NCI-H774 (cell line): ENCODE measurements at places on chromosomes 5 and 9.

DNA sequence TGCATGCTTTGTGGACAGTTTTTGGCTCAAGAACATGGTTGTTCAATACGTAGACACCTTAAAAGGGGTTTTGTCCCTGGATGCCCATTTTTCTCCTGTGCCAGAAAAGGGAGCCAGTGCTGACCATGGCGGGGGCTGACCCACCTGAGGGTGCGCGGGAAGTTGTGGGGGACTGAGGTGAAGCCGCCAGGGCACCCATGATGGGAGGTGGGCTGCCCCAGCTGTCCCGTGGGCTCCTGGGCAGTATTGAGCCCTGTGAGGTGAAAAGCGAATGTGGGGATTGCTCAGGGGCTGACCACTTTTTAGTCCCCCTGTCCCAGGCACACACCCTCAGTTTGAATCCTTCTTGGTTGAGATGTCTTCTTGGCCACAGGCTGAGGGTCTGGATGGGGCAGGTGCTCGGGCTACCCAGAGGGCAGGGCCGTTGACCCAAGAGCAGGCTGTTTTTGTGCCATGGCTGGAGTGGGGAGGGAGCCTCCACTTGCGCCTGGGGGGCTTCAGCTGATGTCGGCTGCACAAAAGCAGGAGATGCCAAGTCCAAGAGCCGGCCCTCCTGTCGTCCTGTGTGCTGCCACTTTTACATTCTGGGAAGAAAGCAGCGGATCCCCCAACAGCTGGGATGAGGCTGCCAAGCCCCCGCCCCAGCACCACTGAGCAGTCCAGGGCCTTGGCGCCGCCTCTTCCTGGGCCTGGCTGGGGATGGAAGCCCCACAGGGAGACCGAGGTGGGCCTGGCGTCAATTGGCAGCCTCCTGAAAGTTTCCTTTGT lies 120.1 kb downstream of the WNK2 start:
- DNase-seq = no peak

DNA sequence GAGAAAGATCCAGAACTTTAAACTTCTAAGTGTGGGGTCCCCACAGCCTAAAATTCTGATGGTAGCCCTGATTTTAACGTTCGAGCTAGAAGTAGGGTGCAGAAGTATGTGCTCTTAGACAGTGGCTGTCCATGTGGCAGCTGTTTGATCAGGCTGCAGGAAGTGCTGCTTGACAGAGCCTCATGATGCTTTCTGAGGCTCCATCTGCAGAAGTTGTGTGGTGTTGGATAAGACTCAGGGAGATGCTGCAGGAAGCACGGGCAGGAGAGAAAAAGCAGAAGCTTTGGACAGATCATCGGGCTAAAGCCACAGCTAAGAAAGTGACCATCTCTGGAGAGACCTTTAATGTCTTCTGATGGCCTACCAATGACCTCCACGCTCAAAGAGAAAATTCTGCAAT lies 8.1 kb downstream of the MTMR12 start:
- no peak for DNase-seq

DNA sequence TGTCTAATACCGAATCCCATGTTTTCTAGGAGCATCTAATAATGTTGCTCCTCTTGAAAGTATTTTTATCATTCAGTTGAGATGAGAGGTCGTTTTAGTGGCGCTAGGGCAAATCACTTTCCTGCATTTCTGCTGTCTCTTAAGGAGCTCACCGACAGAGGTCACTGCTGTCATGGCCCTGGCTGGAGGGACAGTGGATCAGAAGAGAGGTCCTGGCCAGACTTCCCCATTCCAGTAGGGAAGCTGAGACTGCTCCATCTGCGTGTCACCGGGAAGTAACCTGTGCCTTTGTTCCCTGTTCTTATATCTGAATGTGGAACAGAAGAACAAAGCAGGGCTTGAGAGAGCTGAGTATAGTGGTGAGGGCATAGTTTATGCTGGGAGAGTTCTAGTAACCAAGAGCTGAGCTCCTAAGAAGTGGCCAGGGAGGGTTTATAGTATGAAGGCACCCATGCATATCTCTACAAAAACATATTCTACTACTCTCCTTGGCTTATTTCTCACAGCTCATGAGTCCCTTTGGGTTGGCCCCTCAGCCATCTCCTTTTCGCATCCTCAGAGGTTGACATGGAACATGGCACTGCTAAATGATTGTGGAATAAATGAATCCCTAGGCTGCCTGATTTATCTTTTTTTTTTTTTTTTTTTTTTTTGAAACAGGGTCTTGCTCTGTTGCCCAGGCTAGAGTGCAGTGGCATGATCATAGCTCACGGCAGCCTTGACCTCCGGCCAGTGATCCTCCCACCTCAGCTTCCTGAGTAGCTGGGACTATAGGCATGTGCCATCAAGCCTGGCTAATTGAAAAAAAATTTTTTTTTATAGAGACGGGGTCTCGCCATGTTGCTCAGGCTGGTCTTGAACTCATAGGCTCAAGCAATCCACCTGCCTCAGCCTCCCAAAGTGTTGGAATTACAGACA lies 27.2 kb downstream of the ATP6V0E1 start:
- no peak for DNase-seq

DNA sequence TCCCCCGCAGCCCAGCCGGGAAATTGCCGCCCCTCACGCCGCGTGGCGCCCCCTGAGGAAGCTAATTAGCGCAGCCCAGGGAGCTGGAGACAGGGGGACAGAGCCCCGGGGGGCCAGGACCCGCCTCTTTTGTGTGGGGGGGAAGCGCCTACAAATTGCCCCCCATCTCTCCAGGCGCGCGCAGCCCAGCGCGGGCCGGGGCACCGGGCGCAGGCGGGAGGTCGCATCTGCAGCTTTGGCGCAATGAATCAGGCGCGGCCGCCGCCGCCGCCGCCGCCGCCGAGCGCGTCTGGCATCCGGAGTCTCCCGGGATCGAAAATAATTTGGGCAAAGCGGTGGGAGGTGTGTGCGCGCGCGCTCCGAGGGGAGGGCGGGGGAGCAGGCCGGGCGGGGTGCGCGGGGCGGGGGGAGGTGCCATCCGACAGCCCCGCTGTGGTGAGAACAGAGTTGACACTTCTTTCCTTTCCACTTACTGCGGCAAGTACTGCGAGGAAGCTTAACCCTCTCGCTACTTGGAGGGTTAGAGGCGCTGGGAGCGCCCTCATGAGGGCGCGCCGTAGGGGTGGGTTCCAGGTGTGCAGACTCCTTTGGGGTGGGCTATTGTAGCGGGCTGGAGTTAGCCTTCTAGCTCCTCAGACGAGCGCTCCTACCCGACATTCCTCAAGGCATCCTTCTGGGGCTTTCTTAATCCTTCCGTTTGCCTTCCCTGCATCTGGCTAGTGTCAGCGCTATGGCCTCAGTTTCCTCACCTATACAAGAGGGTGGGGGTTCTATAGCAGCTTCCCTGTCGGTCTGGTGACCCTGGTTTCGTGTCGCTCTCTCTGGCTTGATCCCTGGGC lies 63.1 kb downstream of the CXXC5 start:
- no peak for DNase-seq

GRCh38 chr5:172848419-172848818 lies 14.4 kb downstream of the ERGIC1 start:
- DNase-seq = no peak

DNA sequence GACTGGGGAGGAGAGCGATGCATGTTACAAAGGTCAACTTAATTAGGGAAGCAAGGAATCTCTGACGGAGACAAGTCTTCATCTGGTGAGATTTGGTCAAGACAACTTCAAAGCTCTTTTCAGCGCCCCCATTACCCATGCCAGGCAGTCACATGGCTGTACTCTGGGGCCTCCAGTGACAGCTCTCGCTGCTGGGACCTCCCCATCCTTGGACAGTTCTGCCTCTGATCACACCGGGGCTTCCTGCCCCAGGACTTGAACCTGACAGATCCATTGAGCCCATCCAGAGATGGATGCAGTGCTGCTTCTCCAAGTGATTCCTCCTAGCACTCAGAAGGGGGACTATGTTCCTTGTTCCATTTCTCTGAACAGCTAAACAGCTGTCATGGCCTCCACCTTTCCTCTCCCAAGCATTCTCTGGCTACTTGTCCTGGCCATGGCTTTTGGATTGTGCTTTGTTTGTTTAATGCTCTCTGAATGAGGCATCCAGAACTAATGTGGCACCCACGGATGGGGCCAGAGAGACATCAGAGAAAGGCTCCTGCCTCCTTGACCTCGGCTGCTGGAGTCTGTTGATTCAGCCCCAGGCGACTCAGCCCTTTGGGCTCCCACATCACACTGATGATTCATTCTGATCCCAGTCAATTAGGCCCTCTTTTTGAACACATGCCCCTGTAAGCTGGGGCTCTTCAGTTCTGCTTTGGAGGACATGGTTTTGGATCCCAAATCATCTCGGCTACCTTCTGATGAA lies 122.1 kb upstream of the ADAMTS16 start:
- DNase-seq = no peak

- DNase-seq = no peak
Measured at GRCh38 chr5:143370440-143370839, 33.0 kb downstream of the NR3C1 start.

DNA sequence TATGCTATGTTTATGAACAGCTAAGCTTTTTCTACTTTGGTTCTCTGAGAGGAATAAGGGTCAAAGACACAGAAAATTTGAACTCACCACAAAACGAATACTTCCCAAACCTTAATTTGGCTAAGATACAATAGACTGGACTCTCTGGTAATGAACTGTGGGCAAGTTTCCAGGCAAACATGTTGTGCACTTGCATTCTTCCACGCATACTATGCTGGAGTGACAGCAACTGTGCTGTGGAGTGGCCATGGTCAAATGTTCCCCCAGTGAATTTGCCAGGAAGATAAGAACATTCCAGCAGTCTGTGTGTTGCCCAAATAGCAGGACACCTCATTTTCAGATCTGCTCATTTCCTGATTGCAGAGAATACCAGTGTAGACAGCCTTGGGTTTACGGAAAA lies 275.3 kb upstream of the IL12B start:
- no peak for DNase-seq

- no peak for DNase-seq
Measured at GRCh38 chr5:115458416-115458815, 86.2 kb downstream of the FEM1C start.

- DNase-seq = no peak
Measured at GRCh38 chr5:124536333-124536732, 210.1 kb downstream of the ZNF608 start.

DNA sequence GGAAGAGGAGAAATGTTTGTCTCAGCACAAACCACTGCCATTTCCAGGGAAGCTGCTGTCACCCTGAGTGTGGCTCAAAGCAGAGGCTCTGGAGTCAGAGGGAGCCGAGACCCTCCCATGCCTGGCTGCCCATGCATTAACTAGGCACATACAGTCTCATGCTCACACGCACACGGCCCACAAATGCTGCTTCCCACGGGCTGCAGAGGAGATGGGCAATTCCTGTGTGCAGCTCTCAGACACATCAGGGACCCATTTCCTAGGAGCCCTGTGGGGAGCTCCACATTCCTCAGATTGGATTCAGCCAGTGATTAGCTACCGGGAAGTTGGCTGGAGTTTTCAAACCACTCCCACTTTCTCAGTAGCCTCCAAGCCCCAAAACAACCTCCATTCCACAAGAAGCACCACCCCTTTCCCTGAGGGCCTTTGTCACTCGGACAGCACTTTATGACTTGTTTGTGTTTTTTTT lies 9.1 kb upstream of the PTGES start:
- no peak for DNase-seq

DNA sequence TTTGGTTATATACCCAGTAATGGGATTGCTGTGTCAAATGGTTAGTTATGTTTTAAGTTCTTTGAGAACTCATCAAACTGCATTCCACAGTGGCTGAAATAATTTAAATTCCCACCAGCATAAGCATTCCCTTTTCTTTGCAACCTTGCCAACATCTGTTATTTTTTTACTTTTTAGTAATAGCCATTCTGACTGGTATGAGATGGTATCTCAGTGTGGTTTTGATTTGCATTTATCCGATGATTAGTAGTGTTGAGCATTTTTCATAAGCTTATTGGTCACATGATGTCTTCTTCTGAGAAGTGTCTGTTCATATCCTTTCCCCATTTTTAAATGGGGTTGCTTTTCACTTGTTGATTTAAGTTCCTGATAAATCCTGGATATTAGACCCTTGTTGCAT lies 435.7 kb upstream of the RIOK2 start:
- no peak for DNase-seq

GRCh38 chr9:84277646-84278045 lies 62.9 kb downstream of the SLC28A3 start:
- DNase-seq = no peak

- no peak for DNase-seq
Measured at GRCh38 chr9:2655411-2655901, 33.9 kb downstream of the VLDLR start.
